Activated CD4-positive, alpha-beta memory T cell treated with anti-CD3 and anti-CD28 coated beads for 36 hours (primary cell): ENCODE measurements at places on chromosomes 3 and 15. TPM values are rescaled to one million over a fixed set of nuclear protein-coding genes. Genes with fewer than 3 reads are reported as not detected.

Gene HHLA2
- 0.86 TPM for total RNA-seq

Gene PP2D1
- not detected for total RNA-seq

Gene MCTP2
- total RNA-seq, result 41.7 TPM

Gene KATNBL1
- total RNA-seq, result 56.7 TPM

Gene SLC6A6
- total RNA-seq, result 45.1 TPM

Gene KNG1
- not detected for total RNA-seq

Gene GOLGA8S
- total RNA-seq, result not detected

DNA sequence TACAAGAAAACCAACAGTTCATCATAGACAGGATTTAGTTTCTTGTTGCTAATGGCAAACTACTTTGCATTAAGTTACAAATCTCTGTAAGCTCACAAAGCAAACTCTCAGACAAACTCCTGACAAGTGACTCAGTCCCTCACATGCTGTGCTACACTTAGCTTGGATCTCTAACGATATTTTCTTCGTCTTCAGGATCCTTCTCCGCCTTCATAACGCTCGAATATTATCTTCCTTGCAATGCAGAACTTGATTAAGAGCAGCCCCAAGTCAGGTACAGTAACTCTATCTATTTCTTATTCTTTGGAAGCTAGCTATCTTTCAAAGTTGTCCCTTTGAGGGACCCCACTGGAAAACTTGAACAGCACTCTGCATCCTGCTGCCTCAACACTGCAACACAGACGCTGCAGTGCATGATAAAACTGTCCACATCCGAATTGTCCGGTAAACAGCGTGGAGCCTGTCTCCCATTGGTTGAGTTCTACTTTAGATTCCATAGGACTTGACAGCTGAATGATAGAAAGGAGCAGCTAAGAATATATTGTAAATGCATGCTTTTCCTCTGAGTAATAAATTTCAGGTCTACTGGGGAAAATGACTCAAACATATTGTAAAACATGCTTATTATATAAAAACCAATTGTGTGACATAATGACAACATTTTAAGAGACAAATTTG is 61.3 kb downstream of the UACA start:
- H3K27ac ChIP-seq, result no peak overlapping the region
- H3K4me3 ChIP-seq, result no peak overlapping the region
- H3K36me3 ChIP-seq, result no peaks in the 10 kb centered on the region
- H3K27me3 ChIP-seq, result peaks cover 15% of the 10 kb centered on the region
- no peak for DNase-seq

DNA sequence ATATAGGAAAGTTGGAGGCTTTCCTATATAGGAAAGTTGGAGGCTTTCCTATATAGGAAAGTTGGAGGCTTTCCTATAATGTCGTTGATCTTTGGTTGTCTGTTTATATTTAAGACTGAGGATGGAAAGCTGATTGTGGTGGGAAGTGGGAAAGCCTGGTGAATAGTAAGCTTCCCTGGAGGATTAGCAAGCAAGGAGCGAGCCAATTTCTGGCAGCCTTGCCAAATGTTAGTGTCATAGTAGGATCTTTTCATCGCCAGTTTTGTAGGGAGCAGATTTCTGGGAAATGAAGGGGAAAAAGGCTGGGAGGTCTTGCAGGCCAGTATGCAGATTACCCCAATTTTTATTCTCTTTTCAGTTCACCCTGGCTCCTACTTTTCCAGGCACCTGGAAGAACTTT is 39.9 kb upstream of the CCNL1 start:
- H3K27ac ChIP-seq, result no peak overlapping the region
- H3K27me3 ChIP-seq, result no peaks in the 10 kb centered on the region
- DNase-seq, result no peak

DNA sequence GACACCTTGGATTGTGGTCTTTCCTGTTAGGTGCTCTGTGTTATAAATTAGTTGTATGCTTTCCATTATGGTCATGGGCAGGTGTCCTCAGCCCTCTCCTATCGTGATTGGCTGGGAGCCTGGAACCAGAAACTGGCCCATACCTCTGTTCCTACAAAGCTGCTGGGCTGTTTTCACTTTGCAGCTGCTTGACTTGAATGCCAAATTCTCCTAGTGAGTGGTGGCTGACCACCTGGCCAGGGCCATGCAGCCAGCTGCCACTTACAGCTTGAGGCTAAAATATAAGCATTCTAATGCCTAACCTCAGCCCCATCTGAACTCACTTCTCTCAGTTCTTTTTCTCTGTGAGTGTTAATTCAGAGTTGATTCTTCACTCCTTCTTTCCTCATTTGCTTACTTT is 239.3 kb upstream of the GBE1 start:
- no peak for DNase-seq
- no peaks in the 10 kb centered on the region for H3K4me1 ChIP-seq
- H3K4me3 ChIP-seq, result no peak overlapping the region
- no peaks in the 10 kb centered on the region for H3K27me3 ChIP-seq

GRCh38 chr3:58573640-58574039 is 3.6 kb downstream of the FAM107A start:
- H3K27me3 ChIP-seq, result peaks cover 2% of the 10 kb centered on the region
- no peak overlapping the region for H3K27ac ChIP-seq
- H3K4me3 ChIP-seq, result no peak overlapping the region
- DNase-seq, result no peak
- H3K36me3 ChIP-seq, result no peaks in the 10 kb centered on the region
- H3K4me1 ChIP-seq, result peaks cover 3% of the 10 kb centered on the region

DNA sequence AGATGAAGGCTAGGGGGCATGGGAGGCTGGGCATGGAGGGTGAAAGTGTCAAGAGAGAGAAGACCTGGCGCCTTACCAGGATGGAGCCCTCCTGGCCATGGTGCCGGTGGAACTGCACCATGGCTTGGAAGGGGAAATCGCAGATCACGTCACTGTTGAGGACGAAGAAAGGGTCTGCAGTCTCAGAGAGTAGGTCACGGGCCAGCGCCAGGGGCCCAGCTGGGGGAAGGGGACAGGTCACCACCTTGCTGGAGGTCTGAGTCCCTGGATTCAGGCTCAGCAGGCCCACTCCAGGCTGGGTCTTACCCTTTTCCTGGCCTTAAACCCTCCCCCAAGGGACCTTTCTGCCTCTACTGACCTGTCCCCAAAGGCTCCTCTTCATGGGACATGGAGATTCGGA is 855 bp downstream of the GMPPB start:
- peaks cover 35% of the 10 kb centered on the region for H3K4me1 ChIP-seq
- H3K4me3 ChIP-seq, result peak overlapping the region; percentile 96
- H3K27me3 ChIP-seq, result no peaks in the 10 kb centered on the region
- H3K27ac ChIP-seq, result peak overlapping the region; percentile 98
- no peak for DNase-seq
- peaks cover 27% of the 10 kb centered on the region for H3K36me3 ChIP-seq

DNA sequence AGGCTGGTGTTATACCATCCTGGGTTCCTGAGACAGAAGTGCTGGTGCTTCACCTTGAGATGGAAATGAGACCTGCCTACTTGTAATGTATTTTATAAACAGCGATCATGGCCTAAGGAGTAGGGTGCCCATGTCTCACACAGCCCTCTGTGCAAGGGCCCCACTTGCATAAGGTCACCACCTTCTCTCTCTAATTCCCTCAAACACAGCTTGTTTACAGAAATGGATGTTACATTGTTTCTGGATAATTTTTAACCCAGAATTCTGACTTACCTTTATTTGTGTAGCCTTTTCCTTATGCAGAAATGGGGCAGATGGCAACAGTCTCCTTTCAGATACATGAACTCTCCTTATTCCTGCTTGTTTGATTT is 95.1 kb upstream of the UMPS start:
- no peaks in the 10 kb centered on the region for H3K27me3 ChIP-seq
- no peak overlapping the region for H3K4me3 ChIP-seq
- H3K36me3 ChIP-seq, result peaks cover 6% of the 10 kb centered on the region
- H3K4me1 ChIP-seq, result peaks cover 16% of the 10 kb centered on the region
- no peak for DNase-seq

DNA sequence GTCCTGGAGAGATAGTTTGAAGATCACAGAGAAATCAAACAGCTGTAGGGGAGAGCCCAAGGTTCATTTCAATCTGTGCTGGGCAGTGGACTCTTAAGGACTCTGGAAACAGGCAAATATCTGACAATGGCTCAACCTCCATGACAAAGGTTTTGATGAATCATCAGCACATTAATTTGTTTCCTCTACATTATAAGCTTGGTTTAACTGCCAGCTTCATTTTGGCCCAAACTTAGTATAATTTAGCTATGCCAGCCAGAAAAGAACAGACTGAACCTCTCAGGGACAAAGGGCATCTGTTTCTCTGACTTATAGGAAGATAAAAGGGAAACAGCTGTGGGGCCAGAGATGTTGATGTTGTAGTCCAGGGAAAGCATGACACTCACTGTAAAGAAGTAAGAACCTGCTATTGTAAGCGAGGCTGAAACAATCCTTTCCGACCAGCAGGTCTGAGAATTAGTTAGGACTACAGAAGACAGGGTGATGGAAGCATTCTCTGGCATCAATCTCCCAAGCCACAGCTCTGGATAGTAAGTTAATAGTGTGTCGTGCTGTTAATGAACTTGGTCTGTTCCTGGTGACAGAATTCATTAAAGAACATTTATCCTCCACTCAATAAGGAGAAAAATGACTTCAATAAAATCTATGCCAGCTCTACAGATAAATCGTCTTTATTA is 110.1 kb downstream of the KCNMB2 start:
- no peaks in the 10 kb centered on the region for H3K4me1 ChIP-seq
- no peaks in the 10 kb centered on the region for H3K36me3 ChIP-seq
- no peak overlapping the region for H3K27ac ChIP-seq
- no peak overlapping the region for H3K4me3 ChIP-seq
- peaks cover 2% of the 10 kb centered on the region for H3K27me3 ChIP-seq

DNA sequence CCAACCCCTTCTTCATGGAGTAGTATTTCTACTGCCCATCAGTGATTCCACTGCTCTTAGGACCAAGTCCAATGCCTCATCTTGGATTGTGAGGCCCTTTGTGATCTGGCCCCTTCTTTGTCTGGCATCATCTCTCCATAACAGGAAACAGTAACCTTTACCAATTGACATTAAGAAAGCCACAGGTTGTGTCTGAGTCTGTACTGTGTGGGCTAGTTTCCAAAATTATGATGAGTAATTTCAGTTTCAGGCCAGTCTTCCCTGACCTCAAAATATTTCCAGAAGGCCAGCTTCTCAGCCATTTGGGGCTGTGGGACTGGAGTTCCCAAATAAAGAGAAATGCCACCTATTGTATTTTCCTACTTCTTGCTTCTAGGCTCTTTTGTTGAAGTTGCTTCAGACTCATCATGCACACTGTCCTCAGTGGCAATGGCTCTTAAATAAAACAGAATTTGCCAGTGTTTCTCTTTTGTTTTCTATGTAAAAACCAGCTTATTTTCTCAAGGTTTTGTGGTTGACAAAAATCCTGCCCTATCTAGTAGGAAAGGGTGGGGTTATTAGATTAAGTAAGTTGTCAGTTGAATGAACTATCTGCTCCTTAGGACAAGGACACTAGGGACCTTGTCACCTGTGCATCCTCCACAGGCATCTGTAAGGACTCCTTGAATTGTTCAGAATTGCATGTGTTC is 47.0 kb upstream of the ACKR4 start:
- H3K4me3 ChIP-seq, result no peak overlapping the region
- H3K36me3 ChIP-seq, result no peaks in the 10 kb centered on the region
- H3K4me1 ChIP-seq, result peaks cover 20% of the 10 kb centered on the region
- no peaks in the 10 kb centered on the region for H3K27me3 ChIP-seq
- DNase-seq, result no peak

DNA sequence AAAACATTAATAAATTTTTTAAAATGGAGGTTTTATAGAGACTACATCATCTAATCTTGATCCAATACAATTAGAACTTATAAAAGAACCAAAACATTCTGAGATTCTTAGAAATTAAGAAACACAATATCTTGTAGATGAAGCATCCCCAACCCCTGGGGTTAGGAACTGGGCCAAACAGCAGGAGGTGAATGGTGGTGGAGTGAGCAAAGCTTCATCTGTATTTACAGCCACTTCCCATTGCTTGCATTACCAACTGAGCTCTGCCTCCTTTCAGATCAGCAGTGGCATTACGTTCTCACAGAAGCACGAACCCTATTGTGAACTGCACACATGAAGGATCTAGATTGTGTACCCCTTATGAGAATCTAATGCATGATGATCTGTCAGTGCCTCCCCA is 36.3 kb downstream of the KNL1 start:
- H3K36me3 ChIP-seq, result peaks cover 8% of the 10 kb centered on the region
- H3K4me3 ChIP-seq, result no peak overlapping the region
- no peak for DNase-seq
- no peaks in the 10 kb centered on the region for H3K27me3 ChIP-seq
- H3K27ac ChIP-seq, result no peak overlapping the region
- H3K4me1 ChIP-seq, result no peaks in the 10 kb centered on the region

DNA sequence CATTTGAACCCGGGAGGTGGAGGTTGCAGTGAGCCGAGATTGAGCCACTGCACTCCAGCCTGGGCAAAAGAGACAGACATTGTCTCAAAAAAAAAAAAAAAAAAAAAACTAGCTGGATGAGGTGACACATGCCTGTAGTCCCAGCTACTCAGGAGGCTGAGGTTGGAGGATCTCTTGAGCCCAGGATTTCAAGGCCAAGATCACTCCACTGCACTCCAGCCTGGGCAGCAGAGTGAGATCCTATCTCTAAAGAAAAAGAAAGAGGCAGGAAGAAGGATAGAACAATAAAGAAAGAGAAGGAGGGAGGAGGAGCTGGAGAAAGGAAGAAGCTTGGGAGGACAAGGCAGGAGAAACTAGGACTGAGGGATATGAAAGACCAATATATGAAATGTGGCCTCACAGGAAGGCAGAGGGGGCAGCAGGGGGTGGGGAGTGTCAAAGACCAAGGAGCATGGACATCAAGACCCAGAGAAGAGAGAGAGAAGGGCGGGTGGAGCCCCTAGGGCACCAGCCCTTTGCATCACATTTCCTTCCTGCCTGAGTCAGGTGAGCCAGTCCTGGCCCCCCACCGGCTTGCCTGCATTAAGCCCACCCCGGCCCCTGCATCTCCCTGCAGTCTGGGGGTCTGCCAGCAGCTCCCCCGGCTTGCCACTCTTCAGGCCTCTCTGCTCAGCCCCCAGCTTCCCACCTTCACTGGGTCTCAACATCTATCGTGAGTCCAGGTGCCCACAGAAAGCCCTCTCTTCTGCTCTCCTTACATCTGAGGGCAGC is 11.5 kb downstream of the IGDCC3 start:
- no peak overlapping the region for H3K27ac ChIP-seq
- peaks cover 12% of the 10 kb centered on the region for H3K27me3 ChIP-seq
- no peak overlapping the region for H3K4me3 ChIP-seq
- DNase-seq, result no peak

GRCh38 chr3:49668414-49668797 is 5.7 kb upstream of the APEH start:
- DNase-seq, result no peak
- H3K36me3 ChIP-seq, result no peaks in the 10 kb centered on the region
- no peaks in the 10 kb centered on the region for H3K27me3 ChIP-seq
- H3K4me1 ChIP-seq, result peaks cover 10% of the 10 kb centered on the region

DNA sequence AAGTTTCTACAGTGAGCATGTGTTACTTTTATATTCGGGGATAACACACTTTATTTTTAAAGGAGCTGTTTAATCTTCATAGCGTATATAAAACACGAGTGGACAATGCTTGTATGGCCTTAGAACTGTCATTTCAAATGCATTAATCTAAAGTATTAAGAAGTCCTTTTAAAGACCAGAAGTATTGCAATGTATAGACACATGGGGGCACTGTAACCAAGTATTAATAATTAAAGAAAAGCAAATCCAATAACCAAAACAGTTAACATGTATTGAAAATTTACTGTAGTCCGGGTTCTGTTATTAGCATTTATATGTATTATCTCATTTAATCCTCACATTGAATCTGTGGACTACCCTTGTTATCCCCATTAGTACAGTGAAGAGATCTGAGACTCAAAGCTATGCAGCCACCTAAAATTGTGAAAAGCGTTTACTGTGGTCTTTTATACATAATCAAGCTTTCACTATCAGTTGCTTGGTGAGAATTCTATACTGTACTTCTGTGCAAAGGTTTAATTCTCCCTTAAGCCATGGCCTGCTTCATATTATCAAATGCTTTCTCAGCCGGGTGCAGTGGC is 10.1 kb downstream of the ARL14 start:
- no peak overlapping the region for H3K27ac ChIP-seq
- no peaks in the 10 kb centered on the region for H3K27me3 ChIP-seq
- DNase-seq, result no peak
- no peaks in the 10 kb centered on the region for H3K36me3 ChIP-seq
